ENCODE measurements at places on chromosomes 13 and 19.

DNA sequence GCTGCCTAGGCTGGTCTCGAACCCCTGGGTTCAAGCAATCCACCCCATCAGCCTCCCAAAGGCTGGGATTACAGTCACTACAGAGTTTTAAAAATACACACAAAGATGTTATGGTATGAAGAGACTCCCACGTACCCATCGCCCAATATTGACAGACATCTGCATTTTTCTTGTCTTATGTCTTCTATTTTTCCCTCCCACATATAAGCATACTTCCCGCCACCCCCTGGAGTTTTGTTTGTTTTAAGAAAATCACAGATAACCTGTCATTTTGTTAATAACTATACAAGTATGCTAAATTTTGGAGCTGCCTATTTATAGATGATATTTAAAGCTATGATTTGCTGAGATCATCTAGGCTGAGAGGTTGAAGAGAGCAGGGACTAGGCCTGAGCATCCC, 6.2 kb upstream of the SMG9 start:
- DNase-seq = no peak

GRCh38 chr19:11797491-11797890, 832 bp upstream of the ZNF491 start:
- DNase-seq = no peak

- DNase-seq = no peak
Observed at GRCh38 chr13:112510002-112510780, 77.8 kb downstream of the TUBGCP3 start.

DNA sequence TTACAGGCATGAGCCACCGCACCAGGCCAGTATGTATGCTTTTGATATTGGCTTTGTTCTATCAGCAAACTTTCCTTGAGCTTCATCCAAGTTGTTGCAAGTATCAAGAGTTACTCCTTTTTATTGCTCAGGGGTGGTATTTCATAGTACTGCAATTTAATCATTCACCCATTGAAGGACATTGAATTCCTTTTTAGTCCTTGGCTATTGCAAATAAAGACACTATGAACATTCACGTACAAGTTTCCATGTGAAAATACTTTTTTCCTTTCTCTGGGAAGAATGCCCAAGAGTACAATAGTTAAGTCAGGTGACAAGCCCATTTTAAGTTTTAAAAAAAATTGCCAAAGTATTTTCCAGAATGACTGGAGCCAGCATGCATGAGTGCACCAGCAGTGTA, 20.4 kb downstream of the CEACAM3 start:
- no peak for DNase-seq

GRCh38 chr13:37123337-37123736, 17.9 kb upstream of the CSNK1A1L start:
- no peak for DNase-seq

DNA sequence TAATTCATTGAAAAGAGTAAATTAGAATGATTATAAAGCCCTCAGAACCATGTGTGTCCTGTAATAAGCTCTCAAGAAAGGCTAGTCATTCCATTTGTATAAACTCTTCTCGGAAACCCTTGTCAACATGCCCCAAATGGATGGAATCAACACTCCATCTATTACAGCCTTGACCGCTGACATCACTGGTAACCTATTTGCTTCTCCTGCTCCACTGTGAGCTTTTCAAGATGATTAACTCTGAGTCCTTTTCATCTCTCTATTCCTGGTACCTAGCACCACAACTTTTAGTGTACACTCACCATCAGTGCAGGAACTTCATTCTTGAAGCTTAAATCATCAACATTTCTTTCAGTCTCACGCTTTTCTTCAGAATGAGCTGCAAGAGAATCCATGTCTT, 612.0 kb downstream of the DCT start:
- DNase-seq = no peak

GRCh38 chr19:53947624-53948023, 15.1 kb upstream of the CACNG8 start:
- DNase-seq = no peak

- no peak for DNase-seq
Observed at GRCh38 chr13:36108954-36109353, 22.2 kb downstream of the DCLK1 start.

DNA sequence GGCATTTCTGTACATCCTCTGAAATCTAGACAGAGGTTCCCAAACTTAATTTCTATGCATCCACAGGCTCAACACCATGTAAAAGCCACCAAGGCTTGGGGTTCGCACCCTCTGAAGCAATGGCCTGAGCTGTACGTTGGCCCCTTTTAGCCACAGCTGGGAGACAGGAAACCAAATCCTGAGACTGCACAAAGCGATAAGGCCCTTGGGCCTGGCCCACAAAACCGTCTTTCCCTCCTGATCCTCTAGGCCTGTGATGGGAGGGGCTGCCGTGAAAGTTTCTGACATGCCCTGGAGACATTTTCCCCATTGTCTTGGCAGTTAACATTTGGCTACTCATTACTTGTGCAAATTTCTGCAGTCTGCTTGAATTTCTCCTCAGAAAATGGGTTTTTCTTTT, 766.4 kb downstream of the GPC5 start:
- DNase-seq = no peak

- no peak for DNase-seq
Observed at GRCh38 chr19:43711751-43712355, 4.0 kb upstream of the IRGC start.

- no peak for DNase-seq
Observed at GRCh38 chr13:110583178-110583865, 21.8 kb upstream of the RAB20 start.

DNA sequence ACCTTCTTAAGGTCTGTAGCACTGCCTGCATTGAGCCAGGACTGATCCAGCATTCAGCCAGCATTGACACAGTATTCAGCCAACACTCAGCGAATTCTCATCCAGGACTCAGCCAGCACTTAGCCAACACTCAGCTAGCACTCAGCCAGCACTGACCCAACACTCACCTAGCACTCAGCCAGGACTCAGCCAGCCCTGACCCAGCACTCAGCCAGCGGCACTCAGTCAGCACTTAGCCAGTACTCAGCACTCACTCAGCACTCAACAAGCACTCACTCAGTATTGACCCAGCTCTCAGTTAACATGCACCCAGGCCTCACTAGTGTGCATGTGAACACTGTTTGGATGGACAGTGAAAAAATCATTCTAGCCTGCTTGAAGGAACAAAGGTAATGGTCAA, 55.0 kb downstream of the TSHZ3 start:
- no peak for DNase-seq

DNA sequence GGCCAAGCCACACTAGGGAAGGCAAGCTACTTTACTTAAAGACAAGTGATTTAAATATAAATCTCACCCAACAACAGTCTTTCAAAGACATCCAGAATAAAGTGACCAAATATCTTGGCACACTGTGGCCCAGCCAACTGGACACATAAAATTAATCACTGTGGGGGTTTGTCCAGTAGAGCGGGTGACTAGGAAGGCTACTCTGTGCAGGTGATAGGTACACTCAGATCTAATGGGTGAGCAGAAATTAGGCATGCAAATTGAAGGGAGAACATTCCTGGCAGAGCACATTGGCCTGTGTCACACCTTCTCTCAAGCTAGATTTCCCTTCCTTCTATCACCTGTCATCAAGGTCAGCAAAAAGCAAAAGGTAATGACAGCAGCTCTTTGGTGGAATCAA, 23.4 kb upstream of the CYSLTR2 start:
- DNase-seq = no peak

GRCh38 chr19:55694656-55695491, 19.8 kb downstream of the EPN1 start:
- no peak for DNase-seq

DNA sequence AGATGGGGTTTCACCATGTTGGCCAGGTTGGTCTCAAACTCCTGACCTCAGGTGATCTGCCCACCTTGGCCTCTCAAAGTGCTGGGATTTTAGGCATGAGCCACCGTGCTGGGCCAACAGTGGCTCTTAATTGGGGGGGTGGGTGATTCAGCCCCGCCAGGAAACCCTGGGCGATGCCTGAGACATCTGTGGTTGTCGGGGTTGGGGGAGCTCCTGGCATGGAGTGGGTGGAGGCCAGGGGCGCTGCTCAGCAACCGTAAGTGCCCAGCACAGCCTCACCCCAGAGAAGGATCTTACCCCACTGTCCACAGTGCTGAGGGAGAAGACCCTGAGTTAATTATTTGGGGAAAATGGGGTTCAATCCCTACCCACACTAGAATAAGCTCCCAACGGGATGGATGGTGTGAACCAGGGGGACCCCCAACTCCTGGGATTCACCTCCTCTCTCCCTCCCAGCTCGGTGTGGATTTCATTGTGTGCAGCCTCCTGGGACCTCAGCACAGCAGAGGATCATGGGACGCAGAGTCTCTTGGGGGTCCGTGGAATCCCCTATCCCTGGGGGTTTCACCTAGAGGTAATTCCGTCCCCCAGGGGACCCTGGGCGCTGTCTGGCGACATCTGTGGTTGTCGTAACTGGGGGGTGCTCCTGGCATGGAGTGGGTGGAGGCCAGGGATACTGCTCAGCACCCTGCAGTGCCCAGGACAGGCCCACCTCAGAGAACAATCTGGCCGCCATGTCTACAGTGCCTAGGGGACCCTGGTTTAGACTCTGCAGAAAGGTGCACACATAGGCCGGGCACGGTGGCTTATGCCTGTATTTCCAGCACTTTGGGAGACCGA, 68.9 kb downstream of the GADD45B start:
- DNase-seq = no peak

DNA sequence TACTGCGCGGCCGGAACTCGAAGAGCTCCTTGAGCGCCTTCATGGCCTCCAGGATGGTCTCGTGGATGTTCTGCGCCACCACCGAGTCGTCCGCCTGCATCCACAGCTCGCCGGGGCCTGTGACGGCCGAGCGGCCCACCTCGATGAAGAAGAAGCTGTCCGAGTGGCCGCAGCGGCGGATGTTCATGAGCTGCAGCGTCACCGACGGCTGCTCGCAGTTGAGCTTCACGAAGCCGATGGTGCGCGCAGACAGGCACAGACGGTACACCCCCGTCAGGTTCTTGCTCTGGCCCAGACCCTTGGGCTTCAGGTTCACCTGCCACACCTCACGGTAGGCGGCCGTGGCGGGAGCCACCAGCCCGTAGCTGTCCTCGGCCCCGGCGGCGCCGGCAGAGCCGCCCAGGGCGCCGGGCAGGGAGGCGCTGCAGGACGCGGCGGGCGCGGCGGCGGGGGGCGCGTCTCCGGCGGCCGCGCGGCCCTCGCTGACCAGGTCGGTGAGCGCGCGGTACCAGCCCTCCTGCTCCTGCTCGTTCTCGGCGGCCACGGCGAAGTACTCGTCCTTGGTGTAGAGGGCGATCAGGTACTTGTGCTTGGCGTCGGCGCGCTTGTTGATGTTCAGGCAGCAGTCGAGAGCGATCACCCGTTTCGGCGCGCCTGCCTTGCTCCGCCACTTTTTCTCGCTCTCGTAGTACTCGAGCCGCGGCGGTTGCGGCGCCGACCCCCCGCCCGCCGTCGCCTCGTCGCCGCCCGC, 1.1 kb downstream of the IRS2 start:
- no peak for DNase-seq

DNA sequence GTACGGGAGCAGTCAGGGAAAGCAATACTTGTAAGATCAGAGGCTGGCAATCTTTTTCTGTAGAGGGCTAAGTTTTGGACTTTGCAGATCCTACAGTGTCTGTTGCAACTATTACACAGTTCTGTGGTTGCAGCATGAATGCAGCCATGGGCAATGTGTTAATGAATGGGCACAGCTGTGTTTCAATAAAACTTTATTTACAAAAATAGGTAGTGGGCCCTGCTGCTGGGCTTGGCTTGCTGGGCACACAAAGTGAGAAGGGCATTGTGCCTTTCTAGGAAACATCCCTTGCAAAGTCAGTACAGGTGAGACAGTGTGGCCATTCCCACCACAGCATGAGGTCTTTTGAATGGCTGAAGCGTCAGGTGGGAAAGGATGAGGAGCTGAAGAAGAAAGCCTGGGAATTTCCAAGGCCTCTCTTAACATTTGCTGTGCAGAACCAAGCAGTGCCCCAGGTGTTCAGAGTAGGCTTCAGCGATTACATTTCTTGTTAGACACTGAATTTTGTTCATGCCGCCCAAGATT, 9.1 kb downstream of the KL start:
- DNase-seq = no peak

GRCh38 chr13:68748038-68748437, 1359.6 kb upstream of the ATXN8OS start:
- DNase-seq = no peak

- DNase-seq = no peak
Observed at GRCh38 chr13:29561918-29562317, 33.6 kb downstream of the SLC7A1 start.

GRCh38 chr13:37194428-37194861, 89.0 kb upstream of the CSNK1A1L start:
- DNase-seq = no peak

GRCh38 chr13:48760626-48761025, 106.9 kb downstream of the CYSLTR2 start:
- DNase-seq = no peak

DNA sequence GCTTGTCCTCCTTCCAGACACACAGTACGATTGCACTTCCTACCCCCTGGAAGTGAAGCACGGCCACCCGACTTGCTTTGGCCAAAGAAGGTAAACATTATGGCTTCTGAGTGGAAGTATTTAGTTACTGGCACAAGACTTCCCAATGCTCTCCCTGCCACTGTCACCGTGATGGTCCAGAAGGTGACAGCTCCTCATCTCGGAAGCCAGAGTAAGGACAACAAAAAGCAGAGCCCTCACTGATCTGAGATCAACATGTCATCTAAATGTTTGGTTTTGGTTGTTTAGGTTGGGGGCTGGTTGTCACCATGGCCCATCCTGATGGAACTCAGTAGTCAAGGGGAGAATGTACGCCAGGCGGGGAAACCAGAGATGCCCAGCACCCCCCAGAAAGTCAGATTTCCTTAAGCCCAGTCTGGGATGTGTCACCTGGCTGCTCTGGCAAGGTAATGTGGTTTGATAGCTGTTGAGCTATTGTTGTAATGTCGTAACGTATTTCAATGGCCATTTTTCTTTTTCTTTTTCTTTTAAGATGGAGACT, 170.1 kb upstream of the ZNF536 start:
- no peak for DNase-seq

GRCh38 chr13:43472339-43472738, 314.4 kb downstream of the ENOX1 start:
- DNase-seq = no peak

- DNase-seq = no peak
Observed at GRCh38 chr19:18392417-18392816, 5.0 kb downstream of the LRRC25 start.

DNA sequence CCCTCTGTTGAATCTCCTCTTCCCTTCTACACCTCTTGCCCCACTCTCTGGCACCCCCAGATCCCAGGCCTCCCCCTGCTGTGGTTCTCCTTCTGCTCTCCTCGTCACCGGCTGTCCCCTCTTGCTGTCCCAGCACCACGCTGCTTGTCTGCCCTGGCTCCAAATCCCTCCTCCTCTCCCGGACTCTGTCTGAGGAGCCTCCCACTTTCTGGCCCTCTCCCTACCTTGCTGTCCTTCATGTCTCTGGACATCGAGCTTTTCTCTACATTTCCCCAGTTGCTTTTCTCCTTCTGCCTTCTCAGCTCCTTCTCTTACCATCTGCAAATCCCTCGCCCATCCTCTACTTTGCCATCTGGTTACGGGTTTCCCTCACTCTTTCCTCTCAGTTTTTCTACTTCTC, 1.2 kb downstream of the ZNF347 start:
- no peak for DNase-seq

DNA sequence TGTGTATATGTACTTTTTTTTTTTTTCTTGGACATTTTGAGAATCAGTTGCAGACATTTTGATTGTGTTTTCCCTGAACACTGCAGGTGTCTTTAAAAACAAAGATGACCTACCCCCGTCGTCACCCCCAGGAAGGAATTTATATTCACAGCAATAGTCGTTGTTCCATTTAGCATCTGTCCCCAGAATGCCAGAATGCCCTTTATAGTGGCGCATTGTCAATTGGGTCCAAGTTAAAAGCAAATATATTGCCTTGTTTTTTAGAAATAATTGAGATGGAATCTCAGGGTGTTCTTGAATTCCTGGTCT, 1.8 kb upstream of the RNF225 start:
- no peak for DNase-seq
